LNCaP clone FGC (cell line): ENCODE measurements at places on chromosomes 16 and 17.

GRCh38 chr16:2828521-2828840 lies 1.6 kb upstream of the ZG16B start:
- DNase-seq = no peak

DNA sequence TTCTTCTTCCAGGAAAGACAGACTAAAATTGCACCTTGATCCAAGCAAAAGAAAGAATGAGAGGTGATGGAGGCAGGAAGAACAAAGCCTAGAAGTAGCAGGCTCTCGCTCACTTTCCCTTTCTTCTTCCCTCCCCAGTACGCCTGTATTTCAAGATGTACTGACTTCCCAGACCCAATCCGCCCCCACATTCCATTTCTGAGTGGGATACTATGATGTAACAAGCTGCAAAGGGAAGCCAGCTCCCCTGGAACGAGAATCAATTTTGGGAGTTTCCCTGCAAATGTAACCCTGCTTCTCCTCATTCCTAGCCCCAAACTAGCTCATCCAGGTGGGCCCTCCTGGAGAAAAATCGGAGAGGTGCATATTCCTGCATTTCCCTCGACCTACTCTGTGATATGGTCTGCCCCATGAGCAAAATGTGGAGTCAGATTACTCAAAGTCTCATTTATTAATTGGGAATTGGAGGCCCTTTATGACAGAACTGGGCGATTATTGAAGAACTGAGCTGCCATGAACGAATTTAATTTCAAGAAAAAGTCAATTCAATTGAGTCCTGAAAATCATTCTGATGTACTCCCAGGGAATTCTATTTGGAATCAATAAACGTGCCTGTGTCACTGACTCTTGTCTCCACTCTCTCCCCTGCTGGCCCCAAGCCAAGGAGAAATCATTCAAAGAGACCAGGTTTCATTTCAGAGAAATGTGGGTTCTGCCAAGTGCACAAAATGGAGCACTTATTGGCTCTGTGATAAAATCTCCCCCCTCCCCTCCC lies 398.9 kb downstream of the SHISA9 start:
- no peak for DNase-seq

- no peak for DNase-seq
Observed at GRCh38 chr17:67059372-67059771, 15.0 kb downstream of the CACNG1 start.

- no peak for DNase-seq
Observed at GRCh38 chr17:45364531-45365390, 47.9 kb upstream of the MAP3K14 start.

GRCh38 chr16:47611848-47612493 lies 150.8 kb downstream of the PHKB start:
- no peak for DNase-seq

GRCh38 chr16:80580109-80580832 lies 39.5 kb downstream of the DYNLRB2 start:
- no peak for DNase-seq
